ENCODE measurements at places on chromosomes 6 and 20.
A peak's percentile ranks its signal among the peaks of the same experiment; 100 is the strongest.

- DNase-seq = no peak
These were observed 1076.4 kb downstream of the HACE1 start for GRCh38 chr6:103783329-103783728.

GRCh38 chr6:12818324-12818723, 101.8 kb downstream of the PHACTR1 start:
- no peak for DNase-seq

- DNase-seq = peak; percentile 7
These were observed 120.7 kb upstream of the ZFP64 start for GRCh38 chr20:52312132-52312729.

DNA sequence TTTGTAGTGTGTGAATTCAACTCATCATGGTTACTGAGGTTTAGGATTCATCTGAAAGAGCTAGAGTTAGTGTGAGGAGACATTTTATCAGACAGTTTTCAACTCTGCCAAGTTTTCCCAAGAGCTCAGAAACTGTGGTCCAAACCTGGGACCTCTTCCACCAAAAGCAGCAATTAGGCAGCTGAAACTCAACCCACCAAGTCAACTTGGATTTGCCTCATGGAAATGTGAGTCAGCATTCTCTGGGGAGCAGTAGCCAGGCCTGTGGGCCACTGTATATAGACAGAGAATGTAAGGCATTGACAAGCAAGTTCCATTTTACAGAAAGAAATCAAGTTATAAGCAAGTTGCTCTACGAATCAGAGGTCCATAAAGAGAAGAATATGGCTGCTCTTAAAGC, 178.8 kb upstream of the HDDC2 start:
- no peak for DNase-seq

GRCh38 chr6:126143761-126144251, 157.5 kb downstream of the TRMT11 start:
- DNase-seq = no peak

DNA sequence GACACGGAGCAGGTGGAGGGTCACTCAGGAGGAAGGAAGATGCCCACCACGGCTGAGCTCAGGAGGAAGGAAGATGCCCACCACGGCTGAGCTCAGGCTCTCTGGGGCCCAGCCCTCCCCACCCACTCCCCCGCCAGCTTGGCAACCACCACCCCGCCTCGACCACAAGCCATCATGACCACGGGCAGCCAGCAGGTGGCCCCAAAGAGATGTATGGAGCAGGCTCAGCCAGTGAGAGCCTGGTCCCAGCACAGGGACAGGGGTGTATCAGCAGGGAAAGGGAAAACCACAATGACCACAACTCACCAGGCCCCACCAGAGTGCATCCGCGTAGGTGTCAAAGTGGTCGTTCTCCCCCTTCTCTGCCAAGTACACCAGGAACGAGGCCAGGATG, 30.4 kb downstream of the KCNQ2 start:
- DNase-seq = no peak

- DNase-seq = no peak
These were observed 31.2 kb upstream of the TCF21 start for GRCh38 chr6:133857696-133858095.

Data from AG04449 (cell line).